ENCODE measurements at places on chromosomes 2 and 18.

GRCh38 chr2:73202156-73203054 is at the start of gene NOTO:
Gene NOTO, plus strand, starts transcription at chr2:73202574. Its CDS starts 93 bp downstream, at chr2:73202667.
- no peak for DNase-seq

GRCh38 chr18:4232656-4233055 is 222.5 kb downstream of the DLGAP1 start:
- no peak for DNase-seq

- DNase-seq = no peak
Measured at GRCh38 chr2:31049916-31050588, 88.2 kb downstream of the GALNT14 start.

DNA sequence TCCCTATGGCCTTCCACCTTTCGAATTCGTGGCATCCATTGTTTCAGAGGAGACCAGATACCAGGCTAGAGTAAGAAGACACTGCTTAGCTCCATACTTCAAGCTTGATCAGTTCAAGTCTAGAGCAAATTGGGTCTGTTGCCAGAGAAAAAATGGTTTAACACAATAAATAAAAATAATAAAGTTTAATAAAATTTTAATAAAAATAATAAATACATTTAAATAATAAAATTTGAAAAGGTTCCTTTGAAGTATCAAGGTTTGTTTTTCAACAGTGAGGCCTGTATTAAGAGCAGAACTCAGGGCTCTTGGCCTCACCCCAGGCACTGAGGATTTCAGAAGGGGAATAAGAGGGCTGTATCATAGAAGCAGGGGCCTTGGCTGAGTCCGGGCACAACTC is 105.6 kb upstream of the REV1 start:
- no peak for DNase-seq

- DNase-seq = no peak
Measured at GRCh38 chr18:48818329-48819254, 132.2 kb downstream of the SMAD7 start.

GRCh38 chr18:48293954-48294898 is 115.0 kb downstream of the ZBTB7C start:
- DNase-seq = peak; percentile 83

- no peak for DNase-seq
Measured at GRCh38 chr2:238716171-238716570, 131.7 kb upstream of the TWIST2 start.

- DNase-seq = no peak
Measured at GRCh38 chr2:227192491-227192890, 28.1 kb downstream of the COL4A3 start.
